ENCODE measurements at places on chromosomes 1 and 21.
A peak's percentile ranks its signal among the peaks of the same experiment; 100 is the strongest.

- peak; percentile 68 for DNase-seq
Observed at GRCh38 chr1:147700042-147701006, 30.0 kb upstream of the ACP6 start.

- no peak for DNase-seq
Observed at GRCh38 chr1:156154317-156154749, 948 bp downstream of the SEMA4A start.

DNA sequence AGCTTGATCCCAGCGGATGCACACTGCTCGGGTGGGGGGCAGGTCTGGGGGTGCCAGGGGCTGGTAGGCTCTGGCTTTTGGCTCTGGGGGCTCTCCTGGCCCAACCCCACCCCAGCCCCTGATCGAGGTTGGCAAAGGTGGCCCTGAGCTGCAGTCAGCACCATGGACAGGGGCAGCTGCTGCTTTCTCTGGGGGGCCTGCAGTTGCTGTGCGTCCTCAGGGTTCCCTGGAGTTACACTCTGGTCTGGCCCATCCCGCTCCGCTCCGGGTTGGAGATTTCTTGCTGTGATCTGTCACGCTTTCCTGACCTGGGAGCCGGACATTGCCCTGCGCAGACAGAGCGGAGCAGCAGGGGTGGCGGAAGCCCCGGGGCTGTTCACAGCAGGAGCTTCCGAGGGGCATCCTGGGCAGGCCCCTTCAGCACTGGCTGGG, 8.0 kb upstream of the PLCH2 start:
- DNase-seq = no peak

GRCh38 chr1:167333703-167334102, 113.0 kb downstream of the POU2F1 start:
- DNase-seq = no peak

DNA sequence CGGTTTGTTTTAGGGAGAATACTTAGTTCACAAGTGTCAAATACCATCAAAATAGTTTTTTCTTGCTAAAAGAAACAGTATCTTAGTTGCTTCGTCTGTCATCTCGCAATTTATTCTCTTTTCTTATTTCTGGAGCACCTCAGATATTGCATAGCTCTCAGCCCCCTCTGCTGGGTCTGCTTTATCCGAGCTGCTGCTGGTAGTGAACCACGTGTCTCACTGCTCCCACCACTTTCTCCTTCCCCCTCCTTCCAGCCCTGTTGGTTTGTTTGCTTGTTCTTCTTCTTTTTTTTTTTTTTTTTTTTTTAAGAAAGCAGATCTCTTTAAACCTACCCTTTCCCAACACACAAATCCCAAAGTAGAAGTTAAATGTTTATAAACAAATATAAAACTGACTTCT, 170.8 kb downstream of the EDEM3 start:
- no peak for DNase-seq

- no peak for DNase-seq
Observed at GRCh38 chr1:231601824-231602672, 24.5 kb upstream of the DISC1 start.

- no peak for DNase-seq
Observed at GRCh38 chr1:111192074-111192473, 8.4 kb downstream of the DENND2D start.

GRCh38 chr1:173418107-173418985, 58.8 kb upstream of the PRDX6 start:
- no peak for DNase-seq

DNA sequence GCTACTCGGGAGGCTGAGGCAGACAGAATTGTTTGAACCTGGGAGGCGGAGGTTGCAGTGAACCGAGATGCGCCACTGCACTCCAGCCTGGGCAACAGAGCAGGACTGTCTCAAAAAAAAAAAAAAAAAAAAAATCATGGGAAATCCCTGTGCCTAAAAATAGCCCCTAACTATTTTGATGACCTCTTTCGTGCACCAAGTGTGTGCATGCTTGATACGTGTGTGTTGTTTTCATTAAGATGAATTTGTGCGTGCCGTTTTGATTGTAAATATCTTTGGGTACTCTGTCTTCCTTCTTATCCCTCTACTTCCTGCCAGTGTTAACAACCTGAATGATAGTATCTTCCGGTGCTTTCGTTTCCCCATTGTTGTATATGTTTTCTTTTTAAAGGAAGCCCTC, 9.8 kb downstream of the CACYBP start:
- no peak for DNase-seq

DNA sequence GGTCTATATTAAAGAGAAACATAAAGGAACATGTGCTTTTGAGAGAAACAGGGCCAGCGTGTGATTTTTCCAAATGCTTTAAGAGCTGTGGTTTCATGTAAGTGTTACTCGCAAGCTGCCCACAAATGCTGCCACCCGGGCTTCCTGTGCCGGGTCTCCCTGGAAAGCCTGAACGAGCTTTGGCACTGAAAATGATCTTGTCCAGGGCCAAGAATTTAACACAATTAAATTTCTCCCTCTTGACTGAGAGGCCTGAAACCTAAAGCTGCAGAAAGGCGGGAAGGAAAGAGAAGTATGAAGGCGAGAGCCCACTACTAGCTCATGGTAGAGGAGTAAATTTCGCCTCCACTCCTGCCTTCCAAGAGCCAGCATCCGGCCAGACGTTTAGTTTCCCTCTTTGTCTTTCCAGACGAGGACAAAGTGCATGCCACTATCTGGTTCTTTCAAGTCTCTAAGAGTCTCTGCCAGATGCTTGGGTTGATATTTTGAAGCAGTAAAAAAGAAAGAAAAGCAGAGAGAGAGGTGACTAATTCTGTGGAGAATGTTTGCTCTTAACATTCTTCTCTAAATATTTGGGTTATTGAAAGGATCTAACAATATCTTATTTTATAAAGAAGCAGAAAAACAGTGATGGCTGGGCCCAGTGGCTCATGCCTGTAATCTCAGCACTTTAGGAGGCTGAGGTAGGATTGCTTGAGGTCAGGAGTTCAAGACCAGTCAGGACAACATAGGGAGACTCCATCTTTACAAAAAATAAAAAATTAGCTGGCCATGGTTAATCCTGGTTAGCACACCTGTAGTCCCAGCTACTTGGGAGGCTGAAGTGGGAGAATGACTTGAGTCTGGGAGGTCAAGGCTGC, 100.0 kb upstream of the HNRNPU start:
- peak; percentile 72 for DNase-seq

DNA sequence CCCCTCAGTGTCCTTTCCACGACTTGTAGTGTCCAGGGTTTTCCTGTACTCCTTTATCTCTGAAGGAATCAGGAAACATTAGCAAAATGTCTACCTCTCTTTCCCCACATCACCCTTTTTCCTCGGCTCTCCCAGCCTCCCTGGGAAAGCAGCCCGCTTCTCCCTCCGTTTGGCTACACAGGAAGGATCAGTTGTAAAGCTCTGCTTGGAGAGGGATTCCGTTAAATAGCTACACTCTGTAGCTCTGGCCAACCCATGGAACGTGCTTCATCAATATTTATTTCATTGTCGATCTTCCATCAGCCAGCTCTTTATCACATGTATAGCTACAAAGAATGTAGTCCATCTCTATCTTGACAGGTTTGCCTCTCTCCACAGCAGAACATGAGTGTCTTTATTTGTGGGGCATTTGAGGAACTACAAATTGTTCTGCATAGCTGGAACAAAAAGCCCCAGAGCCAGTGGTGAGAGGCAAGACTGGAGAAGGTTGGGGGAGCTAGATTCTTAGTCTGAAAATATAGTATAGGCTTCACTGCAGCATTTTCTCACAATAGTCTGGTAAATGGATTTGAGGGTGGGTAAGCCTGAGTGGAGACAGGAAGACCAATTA, 191.8 kb downstream of the SLC35F3 start:
- no peak for DNase-seq

- DNase-seq = no peak
Observed at GRCh38 chr1:167770127-167770526, 48.3 kb downstream of the MPZL1 start.

DNA sequence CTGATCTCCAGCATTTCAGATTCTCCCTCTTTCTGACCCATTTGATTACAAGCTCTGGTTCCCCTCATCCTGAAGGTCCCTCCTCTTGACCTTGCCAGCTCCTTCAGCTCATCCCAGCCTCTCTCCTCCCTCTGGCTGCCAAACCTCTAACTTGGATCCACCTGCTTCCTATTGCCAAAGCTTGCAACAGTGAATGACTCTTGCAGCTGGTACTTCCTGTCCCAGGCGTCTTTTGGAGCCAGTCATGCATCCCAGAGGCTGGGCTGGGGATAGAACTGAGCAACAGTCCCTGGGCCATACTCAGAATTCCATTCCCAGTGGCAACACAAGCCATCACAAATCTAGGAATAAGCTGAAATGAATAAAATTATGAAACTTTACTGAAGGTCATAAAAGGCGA, 27.7 kb upstream of the SPOCD1 start:
- DNase-seq = no peak

DNA sequence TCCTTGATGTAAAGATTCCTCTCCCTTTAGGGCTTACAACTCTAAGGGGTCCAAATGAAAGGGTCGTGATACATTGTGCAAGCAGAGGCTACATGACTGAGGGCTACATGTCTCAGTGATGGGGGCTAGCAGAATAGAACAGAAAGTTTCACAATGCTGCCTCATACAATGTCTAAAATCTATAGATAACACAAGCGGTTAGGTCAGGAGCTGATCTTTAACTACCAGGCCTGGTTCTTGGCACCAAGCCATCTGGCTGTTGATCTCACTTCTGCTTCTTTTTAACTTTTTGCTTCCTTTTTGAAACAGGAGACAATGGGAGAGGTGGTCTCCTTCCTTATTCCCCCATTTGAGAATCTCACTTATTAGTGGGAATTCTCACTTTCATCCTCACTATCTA, 710.2 kb downstream of the AMY1C start:
- DNase-seq = no peak

GRCh38 chr1:94768036-94768435, 52.1 kb upstream of the SLC44A3 start:
- no peak for DNase-seq

DNA sequence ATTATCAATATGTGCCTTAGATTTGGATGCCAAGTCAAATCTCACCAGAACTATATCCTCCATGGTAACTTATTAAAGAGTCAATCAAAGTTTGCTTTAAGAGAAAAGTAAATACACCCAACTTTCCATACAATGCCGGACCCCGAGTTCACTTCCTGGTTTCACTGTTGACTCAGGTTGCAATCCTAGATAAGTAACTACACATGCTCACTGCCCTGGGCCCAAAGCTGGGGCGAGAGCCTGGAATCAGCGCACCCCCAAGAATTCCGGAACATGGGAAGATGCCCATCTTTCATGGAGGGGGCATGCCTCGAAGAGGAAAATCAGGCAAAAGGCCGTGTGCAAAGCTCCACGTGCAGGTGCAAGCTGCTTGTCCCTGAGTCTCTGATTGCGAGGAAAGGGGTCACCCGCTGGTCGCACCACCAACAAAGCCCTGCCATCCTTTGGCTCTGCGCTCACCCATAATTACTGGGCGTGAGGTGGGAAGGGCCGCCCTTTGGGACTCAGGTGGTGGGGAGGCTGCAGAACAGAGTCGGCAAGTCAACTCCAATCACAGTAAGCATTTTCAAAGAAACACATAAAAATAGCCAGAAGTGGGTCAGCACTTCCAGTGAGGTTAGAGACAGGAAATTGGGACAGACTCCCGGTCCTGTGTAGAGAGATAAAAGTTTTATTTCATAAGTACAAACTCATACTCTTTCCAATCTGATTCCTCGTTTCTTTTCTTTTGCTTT, 167.7 kb downstream of the TOMM20 start:
- no peak for DNase-seq

DNA sequence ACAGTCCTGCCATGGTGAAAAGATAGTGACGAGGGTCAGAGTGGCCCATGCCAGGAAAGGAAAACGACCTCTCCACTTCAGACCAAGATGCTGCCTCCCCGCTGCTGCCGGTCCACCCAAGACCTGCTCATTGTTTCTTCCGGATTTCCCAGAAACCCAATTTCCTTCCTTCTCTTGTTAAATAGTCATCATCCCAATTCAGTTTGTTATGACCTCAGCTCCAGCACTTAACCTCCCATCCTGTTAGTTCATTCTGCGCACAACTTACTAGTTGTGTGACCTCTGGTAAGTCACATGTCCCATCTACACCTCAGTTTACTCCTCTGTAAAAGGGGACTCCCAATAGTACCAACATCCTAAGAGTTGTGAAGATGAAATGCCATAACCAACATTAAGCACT, 29.9 kb upstream of the PPP1R15B start:
- no peak for DNase-seq

DNA sequence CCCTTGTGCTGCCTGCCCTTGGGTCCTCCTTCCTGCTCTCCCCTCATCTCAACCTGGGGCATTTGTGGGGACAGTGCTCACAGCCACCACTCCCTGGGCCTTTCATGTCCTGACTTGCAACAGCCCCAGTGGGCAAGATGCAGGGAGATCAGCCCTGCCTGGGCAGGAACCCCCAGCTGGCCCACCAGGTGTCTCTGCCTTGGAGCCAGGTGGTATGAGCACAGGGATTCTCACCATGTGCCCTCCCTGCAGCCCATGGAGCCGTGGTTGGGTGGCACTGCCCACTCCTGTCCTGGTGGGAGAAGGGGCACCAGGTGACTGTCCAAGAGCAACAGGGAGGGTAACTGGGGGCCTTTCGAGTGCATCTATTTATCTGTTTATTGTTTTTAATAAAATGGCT, 100.4 kb downstream of the AJAP1 start:
- DNase-seq = no peak

GRCh38 chr1:85122169-85122568, 73.9 kb upstream of the MCOLN3 start:
- no peak for DNase-seq

GRCh38 chr1:173775578-173776226, 48.8 kb upstream of the DARS2 start:
- no peak for DNase-seq

- DNase-seq = no peak
Observed at GRCh38 chr1:157095091-157095490, 4.5 kb downstream of the ETV3L start.

- DNase-seq = no peak
Observed at GRCh38 chr1:5831600-5832335, 160.5 kb downstream of the NPHP4 start.

DNA sequence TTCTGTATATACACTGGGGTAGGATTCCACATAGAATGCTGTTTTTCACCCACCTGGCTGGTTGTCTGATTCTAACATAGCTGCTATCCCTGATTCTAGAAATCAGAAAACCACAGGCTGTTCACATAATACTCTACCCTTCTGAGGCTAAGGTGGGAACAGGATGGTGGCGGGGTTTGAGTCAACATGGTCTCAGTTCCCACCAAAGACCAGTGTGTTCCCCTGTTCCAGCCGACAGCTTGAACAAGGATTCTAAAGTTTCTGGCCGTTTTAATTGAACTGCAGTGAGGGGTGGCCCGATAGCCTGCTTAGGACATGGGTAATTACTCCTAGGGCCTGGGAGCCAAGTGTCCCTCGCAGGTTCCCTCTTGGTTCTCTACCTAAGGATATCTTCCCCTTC, 38.4 kb downstream of the PEX14 start:
- DNase-seq = no peak
